Non-pigmented ciliary epithelial cell (primary cell): ENCODE measurements at places on chromosomes 7 and 10.

DNA sequence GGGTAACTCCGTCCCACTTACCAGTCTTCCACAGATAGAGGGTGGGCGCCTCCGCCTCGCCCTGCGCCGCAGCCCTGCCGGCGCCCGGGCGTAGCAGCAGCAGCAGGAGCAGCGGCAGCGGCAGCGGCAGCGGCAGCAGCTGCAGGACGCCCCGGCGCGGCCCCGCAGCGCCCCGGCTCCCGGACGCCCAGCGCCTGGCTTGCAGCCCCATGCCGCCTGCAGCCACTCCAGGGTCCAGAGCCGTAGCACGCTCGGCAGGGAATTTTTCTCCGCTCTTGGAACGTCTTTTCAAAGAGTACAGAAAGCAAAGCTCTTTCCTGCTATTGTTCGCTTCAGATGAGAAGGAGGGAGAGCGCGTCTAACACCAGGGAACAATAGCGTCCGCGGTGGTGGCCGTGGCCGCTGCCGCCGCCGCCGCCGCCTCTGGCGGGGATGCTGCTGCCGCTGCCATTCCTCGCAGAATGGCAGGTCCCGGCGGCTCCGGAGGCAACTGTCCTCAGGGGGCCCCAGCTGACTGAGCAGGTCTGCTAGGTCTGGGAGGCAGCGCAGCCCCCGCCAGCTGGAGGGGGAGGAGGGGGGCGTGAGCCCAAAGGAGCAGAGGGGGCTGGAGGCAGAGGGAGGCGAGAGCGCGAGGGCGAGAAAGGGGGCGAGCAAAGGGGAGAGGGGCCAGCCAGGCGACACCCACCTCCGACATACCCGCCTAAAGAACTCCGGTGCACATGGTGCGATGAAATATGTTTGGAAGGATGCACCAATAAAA lies at the start of gene THSD7A:
TSS of gene THSD7A (minus strand) at position 463 of the 760 bp plus-strand sequence. CDS start at position 211, 252 bp downstream.
- DNase-seq, result no peak

DNA sequence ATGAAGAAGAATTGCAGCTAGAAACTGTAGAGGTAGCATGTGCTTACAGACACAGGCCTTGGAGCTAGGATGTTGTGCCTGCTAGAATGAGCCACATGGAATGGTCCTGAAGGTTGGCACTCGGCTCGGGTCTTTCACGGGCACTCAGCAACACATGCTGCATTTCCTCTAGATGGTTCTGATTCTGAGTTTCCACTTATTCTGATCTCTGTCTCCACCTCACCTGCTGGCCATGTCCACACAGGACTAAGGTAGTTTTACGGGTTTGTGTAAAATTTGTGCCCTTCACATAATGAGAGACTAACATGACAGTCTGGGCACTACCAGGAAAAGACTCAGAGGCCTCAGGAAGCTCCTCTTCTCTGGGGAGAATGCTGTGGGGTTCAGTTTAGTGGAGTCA lies 444.8 kb upstream of the MKI67 start:
- DNase-seq, result no peak

DNA sequence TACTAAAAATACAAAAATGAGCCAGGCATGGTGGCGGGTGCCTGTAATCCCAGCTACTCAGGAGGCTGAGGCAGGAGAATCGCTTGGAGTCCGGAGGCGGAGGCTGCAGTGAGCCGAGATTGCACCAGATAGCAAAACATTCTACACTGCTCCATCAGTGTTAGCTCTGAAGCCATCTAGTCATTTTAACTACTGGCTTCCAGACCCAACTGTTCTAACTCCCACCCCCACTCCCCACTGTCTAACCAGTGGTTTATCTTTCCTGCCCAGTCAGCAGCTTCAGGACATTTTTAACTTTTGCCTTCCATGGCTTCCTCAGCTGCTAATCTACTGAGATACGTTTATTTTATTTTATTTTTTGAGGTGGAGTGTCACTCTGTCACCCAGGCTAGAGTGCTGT lies 6.2 kb upstream of the FRAT1 start:
- no peak for DNase-seq

DNA sequence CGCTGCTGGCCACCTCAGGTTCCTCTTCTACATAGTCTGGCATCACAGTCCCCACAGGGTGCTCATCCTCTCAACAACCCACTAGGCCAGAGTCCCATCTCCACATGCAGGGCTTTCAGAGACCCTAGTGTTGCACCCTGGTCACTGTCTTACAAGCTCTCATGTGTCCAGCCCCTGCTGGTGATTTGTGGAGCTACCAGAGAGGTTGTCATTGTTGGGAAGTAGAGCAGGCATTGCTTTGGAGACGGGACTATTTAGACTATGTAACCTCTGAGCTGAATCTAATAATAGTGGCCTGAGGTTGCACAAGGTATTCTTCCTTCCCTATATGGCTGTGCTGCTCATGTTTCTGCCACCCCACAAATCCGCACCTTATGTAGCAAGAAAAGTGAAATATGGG lies 135.3 kb upstream of the VWC2 start:
- no peak for DNase-seq

GRCh38 chr10:99329554-99330346 lies 594 bp downstream of the CNNM1 start:
- DNase-seq, result no peak

DNA sequence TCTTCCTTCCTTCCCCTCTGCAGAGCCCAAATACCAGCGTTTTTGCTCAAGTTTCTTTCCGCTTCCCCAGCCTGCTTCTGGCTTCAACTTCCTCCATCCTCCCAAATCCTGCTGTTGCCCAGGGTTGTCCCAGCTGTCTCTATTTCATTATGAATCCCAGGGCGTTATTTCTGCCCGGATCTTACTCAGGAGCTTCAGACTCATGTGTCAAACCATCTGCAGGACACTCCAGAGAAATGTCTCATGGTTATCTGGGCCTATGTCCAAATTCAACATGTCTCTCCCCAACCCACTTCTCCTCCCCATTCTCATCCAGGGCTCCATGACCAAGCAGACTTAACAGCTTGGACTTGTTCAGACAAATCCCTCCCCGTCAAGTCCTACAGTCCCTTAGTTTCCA lies 15.6 kb downstream of the ARHGAP22 start:
- DNase-seq, result peak; percentile 75

DNA sequence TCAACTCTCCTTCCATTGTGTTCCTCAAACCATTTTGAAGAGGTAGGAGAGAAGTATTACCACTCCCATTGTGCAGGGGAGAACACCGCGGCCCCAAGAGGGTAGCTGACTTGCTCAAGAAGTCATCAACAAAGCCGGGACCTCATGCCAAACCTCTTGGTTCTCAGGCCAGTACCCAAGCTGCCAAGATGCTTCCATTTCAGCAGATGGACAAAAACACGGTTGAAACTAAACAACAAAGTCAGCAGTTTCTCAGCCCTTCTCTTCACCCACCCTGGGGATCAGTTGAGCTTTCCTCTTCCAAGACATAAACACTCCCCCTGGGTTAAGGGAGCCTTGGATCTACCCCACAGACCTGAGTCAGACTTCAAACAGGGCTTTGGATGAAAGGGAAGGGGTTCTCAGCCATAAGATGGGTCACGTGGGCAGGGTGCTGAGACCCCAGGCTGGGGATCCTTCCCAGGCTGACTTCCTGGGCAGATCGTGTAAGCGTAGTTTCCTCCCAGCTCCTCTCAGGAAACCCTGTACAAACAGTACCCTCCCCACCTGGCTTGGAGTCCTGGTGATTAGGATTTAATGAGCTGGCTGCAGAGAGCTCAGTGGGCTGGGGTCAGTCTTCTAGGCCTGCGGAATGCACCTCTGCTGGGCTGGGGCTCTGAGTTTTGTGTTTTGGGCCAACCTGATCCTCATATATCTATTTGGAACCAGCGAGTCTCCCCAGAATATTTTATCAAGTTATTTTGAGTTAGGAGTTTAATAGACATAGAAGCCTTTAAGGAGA lies 27.3 kb downstream of the EMX2 start:
- DNase-seq, result no peak

- DNase-seq, result no peak
These were observed 31.1 kb downstream of the RELN start for GRCh38 chr7:103958284-103958818.

GRCh38 chr10:20976390-20976789 lies 79.3 kb upstream of the NEBL start:
- no peak for DNase-seq

GRCh38 chr7:108091461-108091831 lies 38.7 kb downstream of the LAMB4 start:
- no peak for DNase-seq

GRCh38 chr7:77827999-77828398 lies 29.4 kb downstream of the PHTF2 start:
- DNase-seq, result no peak

DNA sequence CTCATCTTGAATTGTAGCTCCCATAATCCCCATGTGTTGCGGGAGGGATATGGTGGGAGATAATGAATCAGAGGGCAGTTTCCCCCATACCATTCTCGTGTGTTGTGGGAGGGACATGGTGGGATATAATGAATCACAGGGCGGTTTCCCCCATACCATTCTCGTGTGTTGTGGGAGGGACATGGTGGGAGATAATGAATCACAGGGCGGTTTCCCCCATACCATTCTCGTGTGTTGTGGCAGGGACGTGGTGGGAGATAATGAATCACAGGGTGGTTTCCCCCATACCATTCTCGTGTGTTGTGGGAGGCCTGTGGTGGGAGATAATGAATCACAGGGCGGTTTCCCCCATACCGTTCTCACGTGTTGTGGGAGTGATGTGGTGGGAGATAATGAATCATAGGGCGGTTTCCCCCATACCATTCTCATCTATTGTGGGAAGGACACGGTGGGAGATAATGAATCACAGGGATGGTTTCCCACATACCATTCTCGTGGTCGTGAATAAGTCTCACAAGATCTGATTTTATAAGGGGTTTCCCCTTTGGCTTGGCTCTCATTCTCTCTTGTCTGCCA lies 271.0 kb downstream of the MAD1L1 start:
- DNase-seq, result peak; percentile 88

- DNase-seq, result no peak
These were observed 237.1 kb downstream of the COBL start for GRCh38 chr7:51079494-51079893.

GRCh38 chr10:132554991-132555647 lies 17.5 kb downstream of the INPP5A start:
- DNase-seq, result no peak

DNA sequence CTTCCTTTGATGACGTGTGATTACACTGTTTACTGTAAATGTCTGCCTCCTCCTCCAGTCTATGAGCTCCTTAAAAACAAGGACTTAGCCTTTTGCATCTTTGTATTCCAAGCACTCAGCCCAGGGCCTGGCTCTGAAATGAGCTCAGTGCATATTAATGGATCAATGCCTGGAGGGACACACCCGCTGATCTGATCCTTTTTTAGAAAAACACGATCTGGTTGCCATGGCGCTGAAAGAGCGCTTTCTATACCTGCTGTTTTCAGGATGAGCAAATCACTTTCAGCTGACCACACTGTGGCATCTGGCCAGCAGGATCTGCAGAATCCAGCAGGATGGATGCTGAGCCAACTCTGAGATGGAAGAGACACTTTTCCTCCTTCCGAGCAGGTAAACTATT lies 37.8 kb upstream of the GARS1 start:
- DNase-seq, result no peak
